Stimulated activated CD8-positive, alpha-beta memory T cell treated with anti-CD3 and anti-CD28 coated beads, Interleukin-2, amount 100 ng/mL, for 1 hour (primary cell): ENCODE measurements at places on chromosomes 7 and 10.
A peak's percentile ranks its signal among the peaks of the same experiment; 100 is the strongest.

GRCh38 chr7:130210181-130210935 lies 2.7 kb downstream of the SSMEM1 start:
- no peak for DNase-seq

- no peak for DNase-seq
Observed at GRCh38 chr7:139560678-139561077, 37.2 kb downstream of the CLEC2L start.

DNA sequence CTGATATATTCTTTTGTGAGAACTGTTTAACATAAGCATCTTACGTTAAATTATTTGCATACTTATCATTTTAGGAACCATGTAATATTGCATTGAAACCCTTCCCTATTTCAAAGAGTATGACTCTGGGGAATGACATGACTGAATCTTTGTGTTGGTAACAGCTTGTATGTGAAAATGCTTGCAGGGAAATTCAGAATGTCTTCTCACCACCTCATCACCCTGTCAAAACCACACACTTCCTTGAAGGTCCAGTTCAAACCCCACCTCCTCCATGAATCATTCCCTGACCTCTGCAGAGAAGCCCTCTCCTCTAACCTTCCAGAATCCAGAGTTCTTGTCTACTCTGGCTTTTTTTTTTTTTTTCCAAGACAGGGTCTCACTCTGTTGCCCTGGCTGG lies 26.3 kb upstream of the NKX2-3 start:
- no peak for DNase-seq

DNA sequence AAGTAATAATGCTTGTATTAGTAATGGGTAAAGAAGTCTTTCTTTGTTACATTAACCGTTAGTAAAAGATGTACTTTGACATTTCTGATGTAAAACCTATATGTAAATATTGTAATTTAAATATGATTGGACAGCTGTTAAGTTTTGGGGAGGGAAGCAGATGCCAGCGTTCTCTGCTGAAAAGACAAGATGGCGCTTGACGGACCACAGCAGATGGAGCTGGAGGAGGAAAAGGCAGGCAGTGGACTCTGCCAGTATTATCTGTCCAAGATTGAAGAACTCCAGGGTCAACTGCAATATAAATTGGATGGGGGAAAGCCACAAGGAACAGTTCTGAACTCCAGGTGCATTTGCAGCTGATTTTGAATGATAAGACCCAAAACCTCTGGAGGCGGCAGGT lies 86.9 kb downstream of the ZNRF2 start:
- DNase-seq = no peak

DNA sequence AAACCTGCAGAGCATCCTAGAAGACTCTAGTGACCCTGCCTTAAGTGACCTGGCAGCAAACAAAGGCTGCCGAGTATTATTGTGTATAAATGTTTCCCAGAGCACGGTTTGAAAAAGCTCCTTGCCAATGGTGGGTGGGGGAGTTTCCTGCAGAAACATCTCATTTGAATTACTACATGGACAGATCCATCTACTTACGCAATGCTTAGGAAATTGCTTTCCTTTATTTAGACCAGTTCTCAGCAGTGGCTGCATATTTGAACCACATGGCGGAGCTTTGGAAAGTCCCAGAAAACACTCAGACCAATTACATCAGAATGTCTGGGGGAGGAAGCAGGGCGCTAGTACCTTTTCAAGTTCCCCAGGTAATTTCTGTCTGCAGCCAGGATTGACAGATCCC lies 560.9 kb downstream of the SDK1 start:
- DNase-seq = no peak

- no peak for DNase-seq
Observed at GRCh38 chr7:111499027-111499426, 63.3 kb downstream of the IMMP2L start.

- DNase-seq = no peak
Observed at GRCh38 chr7:83956104-83956503, 238.5 kb downstream of the SEMA3A start.

GRCh38 chr7:127035203-127035849 lies 217.4 kb downstream of the GRM8 start:
- DNase-seq = no peak

- no peak for DNase-seq
Observed at GRCh38 chr10:107616031-107616430, 451.5 kb upstream of the SORCS1 start.

DNA sequence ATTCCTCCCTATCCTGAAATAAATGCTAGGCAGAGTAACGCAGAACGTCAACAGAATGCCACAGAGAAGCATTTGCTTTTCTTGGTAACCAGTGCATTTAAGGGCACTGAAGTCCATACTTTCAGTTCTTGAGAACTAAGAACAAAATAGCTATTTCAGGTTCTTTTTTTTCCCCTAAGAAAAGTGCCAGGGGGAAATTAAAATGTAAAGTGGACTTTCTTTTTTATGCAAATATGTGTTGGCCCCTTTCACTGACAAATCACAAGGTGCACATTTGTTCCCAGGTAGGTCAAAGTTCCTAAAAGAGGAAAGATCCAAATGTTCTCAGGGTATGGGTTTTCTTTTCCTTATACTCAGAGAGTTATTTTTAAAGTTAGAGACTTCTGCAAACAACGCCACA lies 151.5 kb downstream of the HPSE2 start:
- DNase-seq = no peak

GRCh38 chr7:134031835-134032617 lies 95.1 kb upstream of the LRGUK start:
- no peak for DNase-seq

DNA sequence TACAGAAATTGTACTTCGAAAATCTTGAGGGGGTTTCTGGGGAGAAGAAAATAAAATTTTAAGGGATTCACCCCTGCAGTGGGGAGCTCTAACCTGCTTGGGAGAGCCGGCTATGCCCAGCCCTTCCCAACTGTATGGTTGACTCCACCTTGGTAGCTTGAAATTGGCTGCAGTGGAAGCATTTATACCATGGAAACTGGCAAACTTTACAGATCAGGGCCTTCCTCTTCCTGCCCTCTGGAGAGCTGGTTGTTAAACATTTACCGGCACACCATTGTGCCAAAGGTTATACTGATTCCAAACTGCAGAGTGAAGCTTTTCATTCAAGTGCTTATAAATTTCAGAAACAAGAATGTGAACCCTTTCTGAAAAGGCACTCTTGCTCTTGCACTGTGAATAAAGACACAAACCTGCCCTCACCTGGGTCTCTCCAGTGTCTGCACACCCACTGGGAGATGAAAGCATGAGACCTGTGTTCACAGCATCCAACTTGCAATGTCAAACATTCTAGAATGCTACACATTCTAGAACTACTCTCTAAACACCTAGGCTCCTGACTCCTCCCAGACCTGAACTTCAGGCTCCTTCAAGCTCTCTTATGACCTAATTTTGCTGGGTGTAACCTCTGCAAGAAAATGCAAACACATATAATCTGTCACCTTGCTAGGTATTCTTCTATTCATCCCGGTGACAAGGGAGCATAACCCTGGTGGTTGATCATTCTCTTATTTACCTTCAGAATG lies 44.7 kb downstream of the ABLIM1 start:
- no peak for DNase-seq

DNA sequence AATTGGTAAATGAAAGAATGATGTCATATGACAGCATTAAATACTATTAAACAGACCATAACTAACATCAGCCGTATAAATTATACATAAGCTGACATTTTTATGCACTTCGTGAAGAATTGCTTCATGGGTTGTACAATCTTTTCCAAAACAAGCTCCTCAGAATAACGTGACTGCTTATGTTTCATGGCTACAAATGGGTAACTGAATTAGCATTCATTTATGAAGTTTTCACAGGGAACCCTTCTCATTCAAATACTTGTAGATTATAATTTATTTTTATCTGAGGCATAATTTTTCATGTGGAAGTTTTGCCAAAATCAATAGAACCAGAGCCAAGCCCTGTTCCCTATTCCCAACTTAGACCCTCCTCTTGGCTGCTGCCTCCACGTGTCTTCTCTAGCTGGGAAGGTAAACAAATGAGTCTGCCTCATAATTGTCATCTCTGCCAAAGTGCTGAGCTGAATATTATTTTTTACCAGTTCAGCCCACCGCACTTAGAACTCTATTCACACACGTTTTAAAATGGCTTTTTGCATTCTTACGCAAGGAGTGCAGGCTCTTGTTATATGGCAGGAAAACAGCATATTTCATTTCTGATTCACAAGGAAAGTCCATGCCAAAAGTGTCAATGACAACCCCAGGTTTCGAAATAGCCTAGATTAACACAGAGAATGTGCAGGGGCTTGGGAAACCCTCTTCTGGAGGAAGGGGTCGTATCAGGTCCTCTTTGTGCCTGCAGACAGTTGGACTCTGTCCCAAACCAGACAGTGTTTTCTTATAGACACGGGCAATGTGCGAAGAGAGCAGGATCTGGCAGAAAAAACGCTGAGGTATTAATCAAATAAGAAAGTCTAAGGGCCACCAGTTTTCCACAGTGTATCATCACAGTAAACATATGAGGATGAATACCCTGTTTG lies 370.7 kb upstream of the MGMT start:
- no peak for DNase-seq

DNA sequence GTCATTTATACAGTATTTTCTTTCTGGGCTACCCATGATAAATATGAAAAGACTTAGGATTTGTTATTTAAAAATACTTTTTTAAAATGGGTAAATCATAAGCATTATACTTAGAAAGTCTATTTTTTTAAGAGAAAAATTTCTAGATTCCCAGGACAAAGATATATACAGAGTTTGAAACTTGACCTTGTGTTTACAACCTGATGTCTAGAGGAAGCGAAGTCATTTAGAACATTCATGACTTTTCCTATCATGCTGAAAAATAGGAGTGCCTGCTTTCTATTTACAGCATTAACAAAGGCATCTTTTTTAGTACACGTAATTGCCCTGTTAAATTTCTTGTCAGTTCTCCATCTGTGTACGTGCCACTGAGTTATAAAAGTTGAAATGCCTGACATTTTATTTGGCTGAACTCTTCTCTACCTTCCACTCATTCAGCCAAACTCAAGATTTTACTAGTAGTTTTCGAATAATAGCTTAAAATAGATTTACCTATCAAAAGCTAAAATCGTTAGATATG lies 23.0 kb downstream of the GNAT3 start:
- DNase-seq = no peak

DNA sequence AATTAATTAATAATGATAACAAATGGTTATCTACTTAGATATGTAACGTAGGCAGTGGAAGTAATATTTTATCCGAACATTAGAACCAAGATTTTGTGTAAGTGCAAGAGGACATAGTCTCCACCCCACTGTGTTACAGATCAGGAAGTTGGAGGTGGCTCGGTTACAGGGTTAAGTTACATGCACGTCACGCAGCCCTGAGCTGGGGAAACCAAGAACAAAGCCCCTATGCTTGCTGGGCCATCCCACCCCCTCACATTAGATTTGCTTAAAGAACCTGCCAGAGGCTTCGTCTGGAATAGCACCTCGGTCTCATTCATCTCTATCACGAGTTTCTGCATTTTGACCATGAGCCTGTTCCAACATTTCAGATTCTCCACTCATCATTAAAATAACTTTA lies 214.1 kb downstream of the ADARB2 start:
- DNase-seq = no peak

DNA sequence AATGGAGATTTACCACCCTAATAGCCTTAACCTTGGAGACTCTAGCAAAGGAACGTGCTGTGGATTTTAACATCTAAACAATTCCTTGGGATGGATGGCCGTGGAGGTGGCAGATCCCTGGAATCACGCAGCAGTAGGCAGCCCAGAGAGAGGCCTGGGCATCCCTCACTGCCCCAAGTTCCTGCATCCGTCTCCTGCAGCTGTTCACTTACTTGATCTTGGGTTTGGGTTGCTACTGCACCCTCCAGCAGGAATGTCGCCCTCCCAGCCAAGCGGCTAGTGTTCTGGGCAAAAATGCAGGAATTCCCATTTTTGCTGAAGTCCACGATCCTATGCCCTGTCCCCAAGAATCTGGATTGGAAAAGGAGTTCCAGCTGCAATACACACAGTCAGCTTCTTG lies 166.7 kb upstream of the SH2B2 start:
- no peak for DNase-seq

- no peak for DNase-seq
Observed at GRCh38 chr10:61975391-61975932, 74.0 kb downstream of the ARID5B start.

DNA sequence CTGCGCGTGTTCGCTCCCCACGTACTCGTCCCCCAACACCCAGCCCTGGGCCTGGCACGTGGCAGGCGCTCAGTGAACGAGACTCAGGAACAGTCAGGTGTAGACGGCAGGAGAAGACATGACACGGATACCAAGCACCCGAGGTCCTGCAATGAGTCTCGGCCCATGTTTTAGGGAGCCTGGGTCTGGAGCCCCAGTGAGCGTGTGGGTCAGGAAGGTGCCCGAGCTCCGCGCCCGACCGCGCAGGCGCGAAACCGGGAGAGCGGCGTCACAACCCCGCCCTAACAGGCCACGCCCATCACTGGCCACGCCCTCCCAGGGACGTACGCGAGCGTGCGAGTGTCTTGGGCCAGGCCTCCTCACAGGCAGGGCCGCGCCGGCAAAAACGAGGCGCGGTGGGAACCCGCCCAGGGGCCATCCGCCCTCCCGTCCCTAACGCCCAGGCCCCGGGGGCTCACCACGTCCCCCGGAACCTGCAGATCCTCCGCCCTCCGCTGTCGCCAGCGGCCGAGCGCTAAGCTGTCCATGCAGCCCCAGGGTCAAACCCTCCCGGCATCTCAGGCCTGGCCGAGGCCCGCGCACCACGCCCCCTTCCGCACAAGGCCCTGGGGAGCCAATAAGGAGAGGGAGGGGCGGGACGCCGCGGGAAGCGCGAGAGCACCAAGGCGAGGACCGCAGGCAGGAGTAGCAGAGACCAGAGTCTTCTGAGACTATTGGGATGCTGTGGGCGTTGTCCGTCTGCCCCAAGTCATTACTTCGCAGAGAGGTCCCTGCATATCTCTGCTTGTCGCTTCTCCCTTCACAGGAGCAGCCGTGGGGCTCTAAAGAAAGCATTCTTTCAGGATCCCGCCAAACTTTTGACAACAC lies at the start of gene C10orf143:
TSS of gene C10orf143 (minus strand) at position 585 of the 867 bp plus-strand sequence. CDS start at position 527, 58 bp downstream.
- peak; percentile 97 for DNase-seq

GRCh38 chr10:62748386-62748785 lies 56.1 kb upstream of the ADO start:
- DNase-seq = no peak

- no peak for DNase-seq
Observed at GRCh38 chr10:122376364-122376961, 2.0 kb downstream of the PLEKHA1 start.

DNA sequence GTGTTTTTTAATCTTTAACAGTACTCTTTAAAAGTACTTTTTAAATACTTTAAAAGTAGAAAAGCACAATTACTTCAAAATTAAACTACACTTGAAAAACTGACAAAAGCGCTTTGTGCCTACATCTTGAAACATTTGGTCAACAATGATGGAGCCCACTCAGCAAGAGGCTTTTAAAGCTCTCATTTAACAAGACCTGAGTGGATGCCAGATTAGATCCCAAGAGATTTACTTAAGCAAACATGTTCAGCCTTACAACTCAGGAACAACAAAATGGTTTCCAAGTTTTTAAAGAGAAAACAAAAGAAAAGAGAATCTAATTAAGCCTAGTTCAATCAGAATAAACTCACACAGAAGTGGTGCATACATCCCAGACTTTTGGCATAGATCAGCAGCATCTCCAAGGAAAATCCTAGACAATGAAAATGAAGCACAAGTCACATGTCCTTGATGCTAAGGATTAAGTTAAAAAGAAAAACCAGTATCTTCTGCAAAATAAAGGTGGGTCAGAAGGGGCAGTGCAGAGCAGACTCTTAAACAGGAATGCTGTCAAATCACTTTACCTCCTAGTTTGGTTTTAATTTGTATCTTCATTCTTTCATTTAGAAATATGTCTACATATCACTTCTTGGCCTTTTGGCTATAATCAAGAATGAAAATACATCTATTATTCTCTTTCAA lies 26.2 kb downstream of the HIBADH start:
- DNase-seq = no peak

GRCh38 chr10:61130366-61130765 lies 186.4 kb upstream of the RHOBTB1 start:
- DNase-seq = no peak
